ENCODE measurements at places on chromosomes 2 and 18. TPM values are rescaled to one million over a fixed set of nuclear protein-coding genes. Genes with fewer than 3 reads are reported as not detected.

The TNS1 gene
- total RNA-seq, result 3.4 TPM

DNA sequence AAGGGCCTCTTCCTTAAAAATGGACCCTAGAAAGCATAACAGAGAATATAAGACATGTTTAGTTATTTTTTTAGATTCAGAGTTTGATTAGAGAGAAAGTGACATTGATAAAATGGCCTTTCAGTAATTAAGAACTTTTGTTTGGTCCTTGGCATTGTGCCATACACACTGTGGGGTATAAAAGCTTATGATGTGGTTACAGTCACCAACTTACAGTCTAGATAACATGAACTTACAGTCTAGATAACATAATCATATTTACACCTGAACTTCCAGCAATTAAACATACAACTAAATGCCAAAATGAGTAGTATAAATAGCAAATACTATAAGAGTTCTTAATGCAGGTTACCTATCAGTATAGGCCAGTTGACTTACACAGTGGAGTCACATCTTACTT, 25.6 kb upstream of the EFEMP1 start:
- no peak for DNase-seq

- DNase-seq, result no peak
These were observed 460.7 kb downstream of the MTX2 start for GRCh38 chr2:176729706-176730569.

GRCh38 chr2:109209412-109209811, 80.4 kb downstream of the SH3RF3 start:
- DNase-seq, result no peak

GRCh38 chr18:60599267-60599666, 226.7 kb upstream of the MC4R start:
- DNase-seq, result no peak

- no peak for DNase-seq
These were observed 578.6 kb upstream of the RAB6C start for GRCh38 chr2:129400826-129401225.

All from activated CD4-positive, alpha-beta memory T cell treated with anti-CD3 and anti-CD28 coated beads, Interleukin-2, amount 10 ng/mL, durations not matched to agents 7 days and 5 days (primary cell).